SIG-M5 (cell line): ENCODE measurements at places on chromosomes 12 and 14.

DNA sequence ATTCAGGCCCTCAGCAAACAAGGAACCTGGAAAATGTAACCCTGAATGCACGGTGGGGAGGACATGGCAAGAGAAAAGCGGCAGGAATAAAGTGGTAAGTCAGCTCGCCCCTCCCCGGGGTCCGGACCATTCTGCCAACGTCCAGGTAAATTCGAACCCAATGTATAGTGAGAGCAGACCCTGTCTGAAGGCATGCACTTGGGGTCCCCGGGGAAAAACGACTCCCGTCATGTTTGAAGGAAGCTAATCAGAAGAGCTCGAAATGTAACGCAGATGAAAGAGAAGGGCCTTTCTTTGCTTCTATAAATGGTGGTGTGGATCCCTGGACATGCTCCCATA lies 193 bp downstream of the ACACB start:
- no peak for DNase-seq

- DNase-seq = no peak
These were observed 21.6 kb downstream of the C12orf75 start for GRCh38 chr12:105352052-105352451.

DNA sequence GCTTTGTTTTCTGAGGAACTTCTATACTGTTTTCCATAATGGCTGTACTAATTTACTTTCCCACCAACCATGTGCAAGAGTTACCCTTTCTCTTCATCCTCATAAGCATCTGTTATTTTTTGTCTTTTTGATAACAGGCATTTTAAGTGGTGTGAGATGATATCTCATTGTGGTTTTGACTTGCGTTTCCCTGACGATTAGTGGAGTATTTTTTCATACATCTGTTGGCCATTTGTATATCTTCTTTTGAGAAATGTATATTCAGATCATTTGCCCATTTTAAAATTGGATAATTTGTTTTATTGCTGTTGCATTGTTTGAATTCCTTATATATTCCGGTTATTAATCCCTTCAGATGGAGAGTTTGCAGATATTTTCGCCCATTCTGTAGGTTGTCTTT lies 10.2 kb upstream of the HMGA2 start:
- no peak for DNase-seq

DNA sequence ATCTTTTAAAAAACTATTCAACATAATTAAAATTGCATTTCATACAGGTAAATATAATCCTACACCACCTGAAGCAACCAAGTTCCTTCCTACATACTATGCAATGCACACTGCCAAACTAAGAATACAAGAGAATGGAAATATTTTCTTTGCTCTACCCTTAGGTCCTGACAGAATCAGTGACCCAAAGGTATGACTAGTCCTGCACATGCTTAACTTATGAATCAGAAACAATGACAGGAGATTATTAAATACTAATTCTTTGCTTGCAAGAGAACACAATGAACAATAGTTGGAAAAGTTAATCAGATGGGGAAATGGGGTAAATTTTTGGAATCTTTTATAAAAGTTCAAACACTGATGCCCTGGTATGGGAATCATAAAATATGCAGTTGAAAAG lies 220.1 kb downstream of the SOX5 start:
- no peak for DNase-seq

- no peak for DNase-seq
These were observed 77.1 kb upstream of the ACTN1 start for GRCh38 chr14:69055999-69056788.

GRCh38 chr12:20657496-20657895 lies 37.6 kb upstream of the SLCO1C1 start:
- DNase-seq = no peak

GRCh38 chr12:22722779-22723178 lies 97.8 kb downstream of the ETNK1 start:
- no peak for DNase-seq

DNA sequence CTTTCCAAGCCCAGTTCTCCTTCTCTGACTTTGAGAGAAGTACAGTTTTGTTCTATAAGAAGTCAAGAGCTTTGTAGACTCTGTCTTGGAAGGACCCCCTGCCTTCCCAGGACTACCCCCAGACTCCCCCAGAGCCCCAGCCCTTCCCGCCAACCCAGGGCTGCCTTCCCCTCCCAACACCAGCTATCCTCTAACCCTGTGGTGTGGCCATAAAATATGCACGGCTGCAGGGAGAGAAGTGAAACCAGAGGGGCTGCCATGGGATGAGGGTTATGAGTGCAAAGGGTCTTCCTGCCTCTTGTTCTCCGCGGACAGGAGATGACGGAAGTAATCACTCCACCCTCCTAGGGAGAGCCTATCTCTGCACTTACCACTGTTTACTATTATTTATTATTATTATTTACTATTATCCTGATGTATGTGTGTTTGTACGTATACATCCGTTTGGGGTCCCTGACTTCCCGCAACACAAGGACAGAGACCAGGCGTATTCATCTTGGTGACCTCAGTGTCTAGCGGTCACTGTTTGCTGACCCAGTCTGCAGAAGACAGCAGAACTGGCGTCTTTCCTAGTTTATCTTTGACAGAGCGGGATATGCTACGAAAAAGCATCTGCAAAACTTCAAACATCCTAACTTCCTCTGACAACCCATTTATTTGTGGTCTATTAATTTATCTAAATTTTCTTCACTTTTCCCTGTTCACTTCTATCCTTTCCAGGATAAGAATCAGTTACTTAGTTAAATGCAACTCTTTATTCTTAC lies 3.5 kb upstream of the SCNN1A start:
- DNase-seq = no peak

GRCh38 chr14:34067587-34067986 lies 116.7 kb upstream of the EGLN3 start:
- DNase-seq = no peak

GRCh38 chr12:68478516-68479260 lies 132.0 kb upstream of the RAP1B start:
- DNase-seq = no peak

DNA sequence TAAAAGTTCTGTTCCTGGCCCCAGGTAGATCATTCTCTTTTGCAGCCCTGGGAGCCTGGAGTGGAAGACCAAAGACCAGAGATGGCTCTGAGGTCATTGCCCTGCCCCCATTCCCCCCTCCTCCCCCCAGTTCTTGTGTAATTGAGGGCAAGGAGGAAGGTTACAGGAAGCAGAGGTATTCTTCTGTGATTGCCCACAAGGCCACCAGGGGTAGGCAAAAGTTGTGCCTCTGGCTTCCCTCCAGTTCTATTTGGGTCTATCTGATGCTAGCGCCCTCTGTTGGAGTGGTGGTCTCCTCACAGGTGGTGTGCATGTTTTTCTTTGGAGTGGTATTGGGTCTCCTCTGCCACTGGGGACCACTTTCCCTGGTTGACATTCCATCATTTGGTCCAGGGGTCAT lies 41.2 kb upstream of the CRY1 start:
- no peak for DNase-seq

DNA sequence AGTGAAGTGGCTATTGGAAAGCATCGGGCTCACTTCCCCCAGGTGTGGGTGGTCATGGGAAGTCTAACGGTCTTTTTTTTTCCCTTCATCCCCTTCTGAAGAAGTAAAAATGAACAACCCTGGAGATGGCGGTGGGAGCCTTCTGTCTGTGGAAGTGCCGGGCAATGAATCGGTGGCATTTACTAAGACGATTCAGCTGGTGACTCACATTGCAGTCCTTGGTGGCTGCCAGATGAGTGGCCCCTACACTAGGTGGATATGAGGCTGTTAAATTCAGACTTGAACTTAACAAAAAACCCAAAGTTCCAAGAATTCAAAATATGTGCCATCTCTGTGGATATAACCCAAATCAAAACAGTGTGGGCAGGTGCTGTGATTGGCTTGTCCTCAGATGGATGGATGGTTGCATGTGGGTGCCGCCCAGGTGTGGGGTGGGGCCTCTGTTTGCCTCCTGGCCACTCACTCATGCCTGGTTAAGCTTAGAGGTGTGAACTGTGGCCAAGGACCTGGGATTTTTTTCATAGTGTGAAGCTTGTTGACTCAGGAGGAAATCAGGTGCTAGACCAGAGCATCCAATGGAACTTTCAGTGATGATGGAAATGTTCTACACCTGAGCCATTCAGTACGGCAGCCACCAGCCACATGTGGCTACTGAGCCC lies 176.7 kb upstream of the NOS1 start:
- DNase-seq = no peak

DNA sequence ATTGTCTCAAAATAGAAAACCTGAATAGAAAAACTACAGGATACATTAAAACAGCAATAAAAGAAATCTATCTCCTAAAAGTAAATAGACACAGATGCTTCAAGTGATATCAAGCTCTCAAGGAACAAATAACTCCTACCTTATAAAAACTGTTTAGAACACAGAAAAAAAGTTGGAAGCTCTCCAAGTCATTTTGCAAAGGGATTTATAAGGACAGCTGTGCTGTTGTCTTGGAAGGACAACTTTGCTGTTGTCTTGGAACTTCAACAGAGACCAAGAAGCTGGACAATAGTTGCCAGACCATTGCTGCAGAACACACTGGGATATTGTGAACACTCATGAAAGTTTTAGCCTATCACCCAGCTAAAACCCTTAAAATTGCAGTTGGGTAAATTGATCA lies 780.7 kb downstream of the FLRT2 start:
- no peak for DNase-seq
